Caki2 (cell line): ENCODE measurements at places on chromosomes 2 and 18. TPM values are rescaled to one million over a fixed set of nuclear protein-coding genes. Genes with fewer than 3 reads are reported as not detected.

The RPIA gene
- total RNA-seq = 8.1 and 13.7 TPM in 2 replicates

The DSC2 gene
- 0.81 and 5.4 TPM in 2 replicates for total RNA-seq

DNA sequence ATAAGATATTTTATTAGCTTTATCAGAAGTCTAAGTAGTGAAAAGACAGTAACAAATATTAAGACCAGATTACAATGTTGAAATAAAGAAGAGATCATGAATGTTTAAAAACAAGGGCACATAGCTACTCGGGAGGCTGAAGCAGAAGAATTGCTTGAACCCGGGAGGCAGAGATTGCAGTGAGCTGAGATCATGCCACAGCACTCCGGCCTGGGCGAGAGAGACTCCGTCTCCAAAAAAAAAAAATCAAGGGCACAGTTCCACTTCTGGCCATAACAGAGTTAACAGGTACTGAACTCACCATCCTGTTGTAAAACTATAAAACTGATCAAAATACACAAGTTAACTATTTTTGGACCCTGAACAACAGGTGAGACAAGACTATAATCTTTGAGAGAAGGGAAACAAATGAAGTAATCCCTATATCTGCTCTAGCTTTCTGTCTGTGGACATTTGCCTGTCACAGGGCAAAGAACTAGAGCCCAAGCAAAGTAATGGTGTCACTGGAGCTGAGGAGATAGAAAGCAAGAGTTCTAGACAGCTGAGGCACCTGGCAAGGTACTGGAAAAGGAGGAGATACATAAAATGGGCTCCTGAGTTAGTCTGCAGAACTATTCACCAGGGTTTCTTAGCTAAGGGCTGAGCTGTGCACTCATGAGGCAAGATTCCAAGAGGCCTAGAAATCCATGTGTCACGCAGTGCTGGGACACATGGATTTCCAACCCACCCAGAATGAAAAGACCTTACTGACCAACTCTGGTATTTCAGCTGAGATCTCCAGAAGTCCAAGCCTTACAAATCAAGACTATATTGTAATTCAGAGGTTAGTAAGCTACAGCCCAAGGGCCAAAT lies 15.2 kb downstream of the MMADHC start:
- no peak for DNase-seq

DNA sequence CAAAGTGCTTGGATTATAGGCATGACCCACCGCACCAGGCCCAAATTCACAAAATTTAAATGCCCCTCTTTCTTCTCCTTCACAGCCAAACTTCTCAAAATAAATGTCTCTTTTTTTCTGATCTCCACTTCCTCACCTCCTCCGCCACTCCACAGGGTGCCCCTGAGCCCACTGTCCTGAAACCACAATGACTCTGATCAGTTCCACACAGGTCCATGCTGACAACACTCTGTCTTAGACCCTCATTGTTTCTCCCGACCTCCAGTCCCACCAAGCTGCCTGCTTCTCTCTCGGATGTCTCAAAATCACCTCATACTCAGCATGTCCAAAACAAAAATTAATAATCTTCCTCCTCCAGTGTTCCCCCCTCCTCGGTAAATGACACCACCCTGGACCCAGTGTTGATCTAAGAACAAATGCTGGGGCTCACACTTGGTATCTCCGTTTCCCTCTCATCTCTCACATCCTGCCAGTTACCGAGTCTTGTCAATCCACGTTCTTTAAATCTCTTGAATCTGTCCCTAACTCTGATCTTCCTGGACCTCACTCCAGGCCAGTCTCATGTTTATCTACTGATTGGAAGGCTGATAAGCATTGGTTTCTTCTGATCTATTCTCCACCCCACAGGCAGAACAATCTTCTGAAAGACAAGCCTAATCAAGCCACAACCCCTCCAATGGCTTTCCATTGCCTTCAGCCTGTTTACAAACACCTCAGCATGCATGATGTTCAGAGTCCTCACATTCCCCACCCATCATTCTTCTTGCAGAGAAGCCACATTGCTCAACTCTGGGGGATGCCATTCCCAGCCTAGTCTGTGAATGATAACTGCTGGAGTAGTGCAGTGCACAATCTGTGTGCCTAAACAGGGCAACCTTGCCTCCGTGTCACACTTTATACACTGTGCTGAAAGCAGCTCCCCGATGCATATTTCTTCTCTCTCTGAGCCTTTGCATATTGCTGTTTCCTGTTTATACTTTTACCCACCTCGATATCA lies 12.4 kb upstream of the ANKRD44 start:
- DNase-seq = no peak

The ALPP gene
- total RNA-seq = not detected in 2 replicates

The GRHL1 gene
- 0.43 and 9.1 TPM in 2 replicates for total RNA-seq

DNA sequence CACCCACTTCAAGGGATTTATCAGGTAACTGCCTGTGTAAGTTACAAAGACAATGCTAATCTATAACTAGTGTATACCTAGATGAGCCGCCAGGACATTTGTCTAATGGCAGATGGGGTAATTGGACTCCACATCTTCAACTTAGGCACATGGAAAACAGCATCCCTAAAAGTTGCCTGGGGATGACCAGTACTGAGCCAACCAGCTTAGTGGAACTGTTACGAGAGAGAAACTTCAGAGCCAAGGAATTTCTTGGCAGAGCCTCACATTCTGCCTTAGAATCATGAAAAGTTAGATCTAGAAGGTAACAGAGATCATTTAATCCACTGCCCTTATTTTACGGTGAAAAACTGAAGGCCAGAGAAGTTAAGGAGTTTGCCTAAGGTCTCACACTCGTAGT lies 15.5 kb upstream of the CLASP1 start:
- DNase-seq = no peak

GRCh38 chr2:190481339-190481738 lies 53.2 kb downstream of the NEMP2 start:
- DNase-seq = no peak

- DNase-seq = no peak
Measured at GRCh38 chr18:24055009-24055804, 40.7 kb downstream of the TTC39C start.

GRCh38 chr2:186347472-186347871 lies 138.6 kb upstream of the ZC3H15 start:
- DNase-seq = peak; percentile 19

- DNase-seq = no peak
Measured at GRCh38 chr2:19048593-19049266, 309.7 kb downstream of the OSR1 start.
